ENCODE measurements at places on chromosomes 13 and 19. TPM values are rescaled to one million over a fixed set of nuclear protein-coding genes. Genes with fewer than 3 reads are reported as not detected.

DNA sequence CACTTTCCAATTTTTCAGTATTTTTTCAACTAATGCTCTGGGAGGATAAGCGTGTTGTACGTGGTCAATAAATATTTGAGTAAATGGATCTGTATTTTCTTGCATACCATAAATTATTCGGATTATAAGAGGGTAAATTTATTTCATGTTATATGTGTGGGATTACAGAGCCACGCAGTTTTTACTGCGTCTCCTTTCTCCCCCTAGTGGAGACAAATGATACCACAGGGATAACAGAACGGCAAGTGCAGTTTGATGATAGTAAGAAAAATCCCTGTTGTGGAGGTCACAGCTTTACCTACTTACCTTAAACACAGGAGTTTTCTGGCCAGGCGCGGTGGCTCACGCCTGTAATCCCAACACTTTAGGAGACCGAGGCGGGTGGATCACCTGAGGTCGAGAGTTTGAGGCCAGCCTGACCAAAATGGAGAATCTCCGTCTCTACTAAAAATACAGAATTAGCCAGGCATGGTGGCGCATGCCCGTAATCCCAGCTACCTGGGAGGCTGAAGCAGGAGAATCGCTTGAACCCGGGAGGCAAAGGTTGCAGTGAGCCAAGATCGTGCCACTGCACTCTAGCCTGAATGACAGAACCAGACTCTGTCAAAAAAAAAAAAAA lies 16.8 kb downstream of the MBD3L2B start:
- DNase-seq = no peak

DNA sequence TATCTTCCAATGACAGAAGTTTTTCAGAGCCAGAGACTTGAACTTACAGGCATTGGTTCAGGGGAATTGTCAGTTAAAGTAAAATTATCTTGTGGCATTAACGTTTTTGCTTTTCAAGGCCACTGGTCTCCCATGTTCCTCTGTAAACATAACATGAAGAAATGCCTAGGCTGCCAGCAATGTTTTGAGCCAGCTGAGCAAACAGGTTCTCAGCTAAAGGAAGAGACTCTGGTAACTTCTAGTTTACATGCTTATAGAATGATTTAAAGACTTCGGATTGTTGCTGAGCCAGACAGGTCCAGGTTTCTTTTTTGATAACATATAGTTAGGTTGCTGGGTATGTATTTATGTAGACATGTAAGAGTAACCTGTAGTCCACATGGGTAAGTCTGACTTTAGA lies 35.7 kb downstream of the ZNF493 start:
- no peak for DNase-seq

GRCh38 chr13:112066624-112067004 lies 335 bp upstream of the SOX1 start:
- peak; percentile 68 for DNase-seq

DNA sequence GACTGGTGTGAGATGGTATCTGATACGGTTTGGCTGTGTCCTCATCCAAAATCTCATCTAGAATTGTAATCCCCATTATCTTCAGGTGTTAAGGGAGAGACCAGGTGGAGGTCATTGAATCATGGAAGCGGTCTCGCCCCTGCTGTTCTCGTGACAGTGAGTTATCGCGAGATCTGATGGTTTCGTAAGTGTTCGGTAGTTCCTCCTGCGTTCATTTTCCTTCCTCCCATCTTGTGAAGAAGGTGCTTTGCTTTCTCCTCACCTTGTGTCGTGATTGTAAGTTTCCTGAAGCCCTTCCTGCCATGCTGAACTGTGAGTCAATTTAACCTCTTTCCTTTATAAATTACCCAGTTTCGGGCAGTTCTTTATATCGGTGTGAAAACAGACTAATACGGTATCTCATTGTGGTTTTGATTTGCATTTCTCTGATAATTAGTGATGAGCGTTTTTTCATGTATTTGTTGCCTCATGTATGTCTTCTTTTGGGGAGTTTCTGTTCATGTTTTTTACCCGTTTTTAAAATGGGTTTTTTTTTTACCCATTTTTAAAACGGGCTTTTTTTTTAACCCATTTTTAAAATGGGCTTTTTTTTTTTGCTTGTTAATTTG lies 102.8 kb upstream of the SLC10A2 start:
- DNase-seq = no peak

GRCh38 chr19:8466018-8466417 lies 21.2 kb downstream of the HNRNPM start:
- DNase-seq = no peak

DNA sequence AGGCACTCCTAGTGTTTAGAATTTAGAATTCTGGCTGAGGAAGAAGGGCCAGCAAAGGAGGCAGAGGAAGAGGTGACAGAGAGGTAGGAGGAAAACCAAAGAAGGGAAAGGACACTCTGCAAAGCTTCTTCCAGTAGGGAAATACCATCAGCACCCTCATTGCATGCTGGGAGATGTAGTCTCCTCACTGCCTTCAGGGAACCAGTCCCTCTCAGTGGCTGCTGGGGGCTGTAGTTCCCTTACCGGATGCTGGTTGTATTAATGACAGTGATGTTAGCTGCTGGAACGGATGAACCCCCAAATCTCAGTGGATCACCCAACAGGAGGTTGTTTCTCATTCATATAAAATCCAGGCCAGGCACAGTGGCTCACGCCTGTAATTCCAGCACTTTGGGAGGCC lies 10.1 kb downstream of the GRIN2D start:
- DNase-seq = peak; percentile 65

- DNase-seq = no peak
Observed at GRCh38 chr19:46205183-46205984, 24.2 kb upstream of the IGFL1 start.

- DNase-seq = no peak
Observed at GRCh38 chr13:111911121-111911720, 155.7 kb upstream of the SOX1 start.

GRCh38 chr19:15432018-15432494 lies 13.3 kb upstream of the AKAP8L start:
- peak; percentile 49 for DNase-seq

- no peak for DNase-seq
Observed at GRCh38 chr19:7883105-7883504, 5.2 kb upstream of the LRRC8E start.

GRCh38 chr19:2326699-2327360 lies 1.6 kb downstream of the LSM7 start:
- DNase-seq = no peak

DNA sequence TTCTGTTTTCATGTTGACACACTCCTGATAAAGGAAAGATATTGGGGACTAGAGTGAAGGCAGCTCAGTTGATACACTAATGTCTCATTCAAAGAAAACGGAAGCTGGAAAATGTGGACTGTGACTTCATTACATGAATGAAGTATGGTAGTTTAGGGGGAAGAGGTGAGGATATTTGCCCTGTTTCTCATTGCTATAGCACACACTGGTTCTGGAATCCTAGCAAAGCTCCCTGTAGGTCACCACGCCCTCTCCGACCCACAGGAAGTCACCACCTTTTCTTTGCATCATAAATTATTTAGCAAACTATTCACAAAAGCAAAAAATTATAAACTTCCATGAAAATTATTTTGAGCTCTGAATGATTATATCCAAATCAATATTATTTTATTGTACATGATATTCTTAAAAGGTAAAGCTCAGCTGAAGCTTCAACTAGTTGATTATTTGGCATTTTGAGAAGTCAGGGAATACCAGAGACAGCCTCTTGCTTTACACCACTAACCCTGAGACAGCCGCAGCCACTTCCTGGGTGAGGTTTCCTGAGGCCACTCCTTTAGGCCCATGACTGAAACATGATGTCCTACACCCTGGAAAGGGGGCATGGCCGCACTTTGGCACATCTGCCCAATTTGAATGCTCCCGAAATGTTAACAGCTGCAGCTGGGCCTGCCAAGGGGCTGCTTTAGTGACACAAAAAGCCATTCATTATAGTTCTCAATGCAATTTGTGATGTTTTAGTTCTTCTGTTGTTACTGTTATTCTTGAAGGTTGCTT lies 50.0 kb upstream of the WDFY2 start:
- DNase-seq = peak; percentile 52

- no peak for DNase-seq
Observed at GRCh38 chr19:29645911-29646310, 19.4 kb upstream of the PLEKHF1 start.

DNA sequence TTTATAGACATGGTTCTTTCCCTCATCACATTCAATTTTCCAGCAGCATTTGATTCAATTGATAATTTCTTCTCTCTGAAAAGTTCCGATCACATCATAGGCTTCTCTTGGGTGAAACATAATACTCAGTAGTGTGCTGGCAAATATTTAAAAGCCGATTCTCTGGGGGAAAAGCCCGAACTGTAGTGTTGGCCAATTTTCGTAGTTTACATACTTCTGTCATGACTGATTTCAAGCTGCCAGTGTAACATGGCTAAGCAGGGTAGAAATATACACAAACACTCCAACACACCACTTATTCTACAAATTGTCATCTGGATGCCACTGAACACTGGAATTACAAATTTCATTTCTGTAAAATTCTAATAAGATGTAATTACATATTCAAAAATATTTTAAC lies 56.1 kb upstream of the FREM2 start:
- no peak for DNase-seq

- no peak for DNase-seq
Observed at GRCh38 chr19:15137777-15138176, 30.6 kb downstream of the SYDE1 start.

DNA sequence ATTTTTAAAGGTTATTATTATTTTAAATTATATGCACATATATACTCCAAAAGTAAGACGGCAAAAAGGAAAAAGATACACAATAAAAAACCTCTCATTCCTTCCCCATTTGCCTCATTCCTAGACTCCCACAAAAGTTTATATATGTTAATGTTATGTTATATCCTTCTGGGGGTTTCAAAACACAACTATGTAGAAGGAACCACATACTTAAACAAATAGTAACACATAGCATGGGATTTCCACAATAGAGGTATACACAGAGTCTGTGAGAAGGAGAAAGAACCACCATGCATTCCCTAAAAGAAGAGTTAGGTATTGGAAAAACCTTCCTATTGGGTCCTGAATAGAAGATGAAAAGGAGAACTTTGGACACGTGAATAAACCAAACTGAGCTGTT lies 9.1 kb downstream of the PDS5B start:
- DNase-seq = no peak

GRCh38 chr13:27860743-27861142 lies 59.1 kb upstream of the PDX1 start:
- no peak for DNase-seq

DNA sequence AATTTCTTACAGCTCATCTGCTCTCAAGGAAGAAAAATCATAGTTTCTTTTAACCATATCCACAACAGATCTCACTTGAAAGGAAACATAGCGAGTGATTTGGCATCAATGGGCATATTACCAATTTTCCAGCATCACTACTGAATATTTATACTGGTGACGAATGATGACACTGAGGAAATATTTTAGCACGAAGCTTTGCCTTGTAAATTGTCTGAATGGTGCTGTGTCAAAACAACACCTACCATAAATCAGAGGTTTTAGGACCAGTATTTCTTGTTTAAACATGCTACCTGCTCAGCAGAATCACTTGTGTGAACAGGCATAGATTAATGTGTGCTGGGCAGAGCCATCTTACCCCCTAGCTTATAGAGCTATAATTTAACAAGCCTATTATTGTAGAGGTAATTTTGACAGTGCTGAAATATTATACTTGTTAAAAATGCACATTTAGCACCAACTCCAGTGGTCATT lies 146.8 kb downstream of the ABCC4 start:
- DNase-seq = no peak

GRCh38 chr19:41445575-41445974 lies 2.6 kb downstream of the ERICH4 start:
- DNase-seq = no peak

DNA sequence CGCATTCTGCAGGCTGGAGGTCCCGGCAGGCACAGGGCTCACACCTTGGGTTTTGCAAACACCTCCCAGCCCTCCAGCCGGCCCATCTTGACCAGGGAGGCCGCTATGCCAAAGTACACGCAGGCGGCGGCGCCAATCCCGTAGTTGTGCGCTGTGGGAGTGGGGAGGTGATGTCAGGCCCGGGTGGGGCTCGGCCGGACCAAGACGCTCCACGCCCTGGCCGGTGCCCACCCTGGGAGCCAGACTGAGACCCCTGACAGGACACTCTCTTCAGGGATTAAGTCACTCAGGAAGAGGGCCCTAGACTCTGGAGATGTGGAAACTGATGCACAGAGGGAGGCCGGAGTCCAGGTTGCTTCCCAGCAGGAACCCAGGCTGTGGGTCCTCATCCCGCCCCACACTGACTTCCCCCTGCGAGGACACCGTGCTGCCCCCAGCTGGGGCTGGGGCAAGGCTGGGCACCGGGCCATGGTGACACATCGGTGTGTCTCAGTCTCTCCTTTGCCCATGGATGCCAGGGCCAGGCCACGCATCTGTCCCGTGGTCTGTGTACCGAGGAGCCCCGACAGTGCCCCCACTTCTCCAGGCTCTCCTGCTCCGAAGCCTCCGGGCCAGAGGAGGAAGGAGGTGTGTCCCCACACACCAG lies 8.8 kb downstream of the NDUFA11 start:
- no peak for DNase-seq

DNA sequence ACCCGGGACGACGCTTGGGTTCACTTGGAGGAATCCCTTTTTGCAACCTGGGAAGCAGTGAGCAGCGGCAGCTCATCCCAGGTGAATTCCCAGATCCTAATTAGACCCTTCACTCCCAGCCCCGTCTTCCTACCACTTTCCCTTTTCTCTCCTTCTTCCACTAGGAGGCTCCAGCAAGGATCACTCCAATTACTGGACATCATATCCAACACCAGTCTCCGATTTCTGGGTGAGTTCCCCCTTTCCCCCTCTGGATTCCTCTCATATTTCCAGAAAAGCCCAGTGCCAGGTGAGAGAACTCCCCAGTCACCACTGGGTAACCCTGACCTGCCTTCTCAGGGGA lies 17.1 kb upstream of the ZSCAN4 start:
- no peak for DNase-seq

DNA sequence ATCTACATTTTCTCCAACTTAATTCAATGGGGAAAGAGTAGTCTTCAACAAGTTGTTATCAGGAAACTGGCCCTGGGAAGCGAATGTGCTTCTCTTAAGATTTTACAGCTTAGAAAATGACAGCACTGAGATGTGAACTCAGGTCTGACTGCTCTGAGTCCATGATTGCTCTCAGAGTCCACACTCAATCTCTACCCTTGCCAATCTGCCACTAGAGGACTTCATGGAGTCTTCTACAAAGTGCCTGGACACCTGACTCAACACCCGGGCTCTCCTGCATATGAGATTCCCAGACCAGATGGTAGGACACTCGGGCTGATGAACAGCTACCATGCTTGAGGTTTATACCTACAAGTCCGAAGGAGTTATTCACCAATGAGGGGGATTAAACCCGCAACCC lies 74.8 kb downstream of the ABCC4 start:
- no peak for DNase-seq

- DNase-seq = peak; percentile 36
Observed at GRCh38 chr19:52735734-52736133, 890 bp upstream of the ZNF611 start.

GRCh38 chr19:39405958-39406655 lies 540 bp upstream of the ZFP36 start:
- peak; percentile 90 for DNase-seq

GRCh38 chr13:44101347-44102083 lies 221.8 kb downstream of the LACC1 start:
- no peak for DNase-seq

NTF4 gene
- not detected for total RNA-seq

ZNF837 gene
- 2.4 TPM for total RNA-seq

ZNF547 gene
- 1.4 TPM for total RNA-seq

ZNF571 gene
- 4.0 TPM for total RNA-seq

TGFB1 gene
- total RNA-seq = 110 TPM

KLK4 gene
- total RNA-seq = not detected

LGALS14 gene
- total RNA-seq = 2.5 TPM

FOSB gene
- 3.7 TPM for total RNA-seq

KLK12 gene
- total RNA-seq = not detected

AKAP8L gene
- total RNA-seq = 100 TPM

CEBPA gene
- total RNA-seq = 0.33 TPM

HCST gene
- 50.7 TPM for total RNA-seq

FAM83E gene
- total RNA-seq = 2.2 TPM
